CD4-positive, alpha-beta T cell treated with Interleukin-12 subunit alpha and Interleukin-12 subunit beta, for 1 hour (primary cell): ENCODE measurements at places on chromosomes 1 and 21.

GRCh38 chr1:162983671-162984425 lies 85.3 kb upstream of the RGS4 start:
- DNase-seq = no peak

DNA sequence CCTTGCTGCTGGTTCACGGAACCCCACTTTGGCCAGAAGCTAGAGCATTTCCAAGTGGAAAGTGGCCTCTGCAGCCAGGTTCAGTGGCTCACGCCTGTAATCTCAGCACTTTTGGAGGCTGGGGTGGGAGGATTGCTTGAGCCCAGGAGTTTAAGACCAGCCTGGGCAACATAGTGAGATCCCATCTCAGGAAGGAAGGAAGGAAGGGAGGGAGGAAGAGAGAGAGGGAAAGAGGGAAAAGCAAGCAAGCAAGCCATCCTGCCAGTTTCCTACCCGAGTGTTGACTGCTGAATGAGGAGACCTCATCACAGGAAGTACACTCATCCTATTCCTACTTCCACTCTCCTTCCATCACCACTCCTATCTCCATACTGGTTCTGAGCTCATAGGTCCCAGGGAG lies 12.8 kb upstream of the KLF17 start:
- no peak for DNase-seq

GRCh38 chr1:224245188-224245587 lies 62.1 kb downstream of the DEGS1 start:
- DNase-seq = peak; percentile 18

GRCh38 chr1:34792868-34793727 lies at the start of gene GJA4:
GJA4 (plus strand) TSS chr1:34792999; CDS start chr1:34794214, 1,215 bp downstream.
- DNase-seq = no peak

GRCh38 chr1:173863224-173864161 lies 4.3 kb downstream of the GAS5 start:
- DNase-seq = no peak

DNA sequence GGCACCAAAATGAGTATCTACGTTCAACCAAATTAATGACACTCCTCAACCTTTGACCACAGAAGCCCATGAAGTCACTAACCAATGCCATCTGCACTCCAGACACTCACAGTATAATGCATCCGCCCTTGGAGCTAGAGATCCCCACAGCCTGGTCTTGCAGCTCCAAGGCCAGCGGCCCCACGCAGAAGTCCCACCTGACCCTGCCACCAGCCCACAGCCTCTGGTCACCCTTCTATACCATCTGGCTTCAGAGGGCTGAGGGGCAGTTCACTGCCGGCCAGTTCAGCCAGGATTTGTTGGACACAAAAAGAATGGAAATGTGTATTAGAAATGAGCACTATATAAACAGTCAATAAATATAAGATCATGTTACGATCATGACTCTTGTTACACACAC lies 211.2 kb downstream of the RRAGC start:
- no peak for DNase-seq

DNA sequence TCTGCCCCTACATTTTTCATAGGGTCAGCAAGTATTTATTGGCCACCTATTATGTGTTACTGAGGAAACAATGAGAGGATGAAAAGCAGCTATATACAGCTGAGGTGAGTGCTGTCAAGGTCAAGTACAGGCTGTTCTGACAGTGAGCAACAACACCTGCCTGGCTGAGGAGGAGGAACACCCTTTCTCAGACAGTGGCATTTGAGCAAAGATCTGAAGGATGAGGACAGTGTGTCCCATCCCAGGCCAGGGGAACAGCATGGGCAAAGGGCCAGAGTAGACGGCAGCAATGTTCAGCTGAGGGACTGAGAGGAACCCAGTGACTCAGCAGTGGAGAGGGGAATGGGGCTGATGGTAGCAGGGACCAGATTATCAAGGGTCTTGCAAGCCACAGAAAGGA lies 101.0 kb downstream of the ELAVL4 start:
- DNase-seq = no peak

GRCh38 chr1:31181515-31182343 lies 58.0 kb downstream of the NKAIN1 start:
- DNase-seq = peak; percentile 14

- no peak for DNase-seq
These were observed 71.3 kb upstream of the TLR5 start for GRCh38 chr1:223214261-223214807.

DNA sequence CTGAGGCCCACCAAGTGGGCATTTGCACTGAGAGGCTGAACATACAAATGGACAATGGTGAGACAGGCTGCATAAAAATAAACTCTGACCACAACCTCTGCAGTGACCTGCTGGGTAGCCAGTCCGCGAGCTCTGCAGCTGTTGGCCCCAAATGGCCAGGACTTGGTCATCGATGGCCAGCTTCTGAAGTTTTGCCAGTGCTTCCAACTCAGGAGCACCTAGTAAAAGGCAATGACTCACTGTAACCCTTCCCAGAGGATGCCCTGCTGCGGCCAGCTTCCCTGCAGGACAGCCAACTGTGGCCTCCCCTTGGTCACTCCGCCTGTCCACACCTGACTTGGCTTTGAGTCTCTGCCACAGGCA lies 185.4 kb downstream of the DYRK1A start:
- no peak for DNase-seq

DNA sequence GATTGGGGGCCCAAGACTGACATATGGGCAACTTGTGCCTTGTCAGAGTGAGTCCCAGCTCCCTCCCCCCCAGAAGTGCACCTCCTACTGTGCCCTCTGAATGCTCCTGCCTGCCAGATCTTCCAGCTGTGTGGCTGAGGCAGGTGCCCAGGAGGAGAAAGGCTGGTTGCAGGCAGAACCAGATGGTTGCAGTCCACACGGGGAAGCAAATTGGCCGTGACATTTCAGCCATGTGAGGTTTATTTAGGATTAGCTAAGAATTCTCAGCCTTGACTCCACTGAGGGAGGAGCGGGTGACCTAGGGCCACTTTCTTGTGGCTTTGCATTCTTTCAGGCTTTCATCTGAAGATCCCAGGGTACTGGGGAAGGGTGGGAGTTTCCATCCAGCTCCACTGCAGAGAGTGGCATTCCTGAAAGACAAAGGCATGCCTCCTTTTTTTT lies 33.8 kb downstream of the PEX14 start:
- DNase-seq = no peak

DNA sequence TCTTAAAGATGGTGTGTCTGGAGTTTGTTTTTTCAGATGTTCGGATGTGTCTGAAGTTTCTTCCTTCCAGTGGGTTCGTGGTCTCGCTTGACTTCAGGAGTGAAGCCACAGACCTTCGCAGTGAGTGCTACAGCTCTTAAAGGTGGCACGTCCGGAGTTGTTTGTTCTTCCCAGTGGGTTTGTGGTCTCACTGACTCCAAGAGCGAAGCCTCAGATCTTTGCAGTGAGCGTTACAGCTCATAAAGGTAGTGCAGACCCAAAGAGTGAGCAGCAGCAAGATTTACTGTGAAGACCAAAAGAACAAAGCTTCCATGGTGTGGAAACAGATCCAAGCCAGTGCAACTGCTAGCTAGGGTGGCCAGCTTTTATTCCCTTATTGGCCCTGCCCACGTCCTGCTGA lies 1430.4 kb upstream of the B3GALT2 start:
- DNase-seq = no peak

DNA sequence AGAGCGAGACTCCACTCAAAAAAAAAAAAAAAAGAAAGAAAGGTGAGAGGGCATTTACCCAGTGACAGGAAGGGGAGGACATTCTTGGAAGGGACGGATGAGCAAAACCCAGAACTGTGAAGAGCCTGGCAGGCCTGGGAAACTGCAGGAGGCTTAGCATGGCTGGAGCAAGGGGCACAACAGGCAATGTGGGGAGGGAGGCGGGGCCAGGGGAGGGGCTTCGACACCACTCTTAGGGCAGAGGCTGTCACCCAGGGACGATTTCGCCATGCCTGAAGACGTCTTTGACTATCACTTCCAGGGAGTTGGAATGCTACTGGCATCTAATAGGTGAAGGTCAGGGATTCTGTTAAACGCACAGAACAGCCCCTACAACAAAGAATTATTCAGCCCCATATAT lies 184.0 kb downstream of the HUNK start:
- no peak for DNase-seq

DNA sequence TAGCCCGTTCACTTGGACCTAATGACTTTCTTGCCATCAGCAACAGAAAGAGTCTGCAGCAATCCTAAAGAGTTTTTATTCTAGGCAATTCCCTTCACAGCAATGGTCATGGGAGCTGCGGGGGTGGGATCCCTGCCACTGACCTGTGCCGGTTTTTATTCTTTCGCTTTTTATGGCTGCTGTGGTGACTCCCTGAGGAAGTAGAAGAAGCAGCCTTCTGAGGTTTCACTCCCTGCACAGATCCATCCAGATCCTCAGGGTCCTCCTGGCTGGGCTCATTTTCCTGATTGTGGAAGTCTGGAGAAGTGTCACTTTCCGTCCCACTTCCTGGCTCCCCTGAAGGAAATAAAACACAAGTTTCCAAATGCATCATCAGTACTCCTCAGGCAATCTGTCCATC lies 12.9 kb downstream of the MEAF6 start:
- no peak for DNase-seq

DNA sequence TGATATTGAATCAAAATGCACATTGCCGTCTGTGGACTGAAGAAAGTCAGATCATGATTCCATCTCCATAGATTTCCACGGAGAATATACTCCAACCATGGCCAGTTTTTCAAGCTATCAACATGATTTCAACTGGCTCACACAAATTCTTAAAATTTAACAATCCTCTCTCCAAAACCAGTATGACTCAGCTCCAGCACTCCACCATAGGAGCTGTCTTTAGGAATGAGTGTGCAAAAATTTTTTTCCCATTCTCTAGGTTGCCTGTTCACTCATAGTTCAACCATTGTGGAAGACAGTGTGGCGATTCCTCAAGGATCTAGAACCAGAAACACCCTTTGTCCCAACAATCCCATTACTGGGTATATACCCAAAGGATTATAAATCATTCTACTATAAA lies 40.8 kb downstream of the RGL1 start:
- DNase-seq = no peak

GRCh38 chr1:9805006-9805508 lies 18.7 kb downstream of the CLSTN1 start:
- DNase-seq = no peak

DNA sequence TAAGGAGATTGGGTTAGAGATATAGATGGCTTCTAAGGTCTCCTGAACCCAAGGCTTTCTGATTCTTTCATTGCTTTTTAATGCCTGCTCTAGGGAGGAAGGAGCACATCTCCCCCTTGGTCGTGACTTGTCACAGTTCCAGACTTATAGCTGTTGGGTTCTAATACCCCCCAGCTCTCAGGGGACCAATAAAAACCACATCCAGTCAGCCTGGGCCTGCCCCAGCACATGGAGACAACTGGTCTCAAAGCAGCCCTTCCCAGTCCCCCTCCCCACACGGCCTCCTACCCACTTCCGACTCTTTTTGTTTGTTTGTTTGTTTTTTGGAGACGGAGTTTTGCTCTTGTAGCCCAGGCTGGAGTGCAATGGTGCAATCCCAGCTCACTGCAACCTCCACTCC lies 23.3 kb downstream of the QSOX1 start:
- no peak for DNase-seq

DNA sequence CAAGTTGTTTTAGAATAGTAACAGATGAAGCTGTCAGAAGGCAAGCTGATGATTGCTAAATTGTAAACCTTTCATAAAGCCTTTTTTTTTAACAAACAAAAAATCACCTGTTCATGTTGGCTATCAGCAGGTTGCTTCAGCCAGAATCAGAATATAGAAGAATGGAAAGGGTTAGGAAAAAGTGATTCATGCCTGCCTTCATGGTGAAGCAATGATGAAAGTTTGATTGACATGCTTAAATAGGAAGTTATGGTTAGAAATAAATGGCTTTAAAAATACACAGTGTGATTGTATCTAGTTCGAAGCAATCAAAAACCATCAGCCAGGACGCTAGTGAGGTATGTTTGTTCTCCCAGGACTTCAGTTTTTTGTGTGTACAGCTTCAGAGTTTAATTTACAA lies 37.9 kb downstream of the GABPA start:
- no peak for DNase-seq
